Activated CD8-positive, alpha-beta memory T cell treated with anti-CD3 and anti-CD28 coated beads, Interleukin-2, amount 10 ng/mL, durations not matched to agents 7 days and 5 days (primary cell): ENCODE measurements at places on chromosomes 6 and 20.

DNA sequence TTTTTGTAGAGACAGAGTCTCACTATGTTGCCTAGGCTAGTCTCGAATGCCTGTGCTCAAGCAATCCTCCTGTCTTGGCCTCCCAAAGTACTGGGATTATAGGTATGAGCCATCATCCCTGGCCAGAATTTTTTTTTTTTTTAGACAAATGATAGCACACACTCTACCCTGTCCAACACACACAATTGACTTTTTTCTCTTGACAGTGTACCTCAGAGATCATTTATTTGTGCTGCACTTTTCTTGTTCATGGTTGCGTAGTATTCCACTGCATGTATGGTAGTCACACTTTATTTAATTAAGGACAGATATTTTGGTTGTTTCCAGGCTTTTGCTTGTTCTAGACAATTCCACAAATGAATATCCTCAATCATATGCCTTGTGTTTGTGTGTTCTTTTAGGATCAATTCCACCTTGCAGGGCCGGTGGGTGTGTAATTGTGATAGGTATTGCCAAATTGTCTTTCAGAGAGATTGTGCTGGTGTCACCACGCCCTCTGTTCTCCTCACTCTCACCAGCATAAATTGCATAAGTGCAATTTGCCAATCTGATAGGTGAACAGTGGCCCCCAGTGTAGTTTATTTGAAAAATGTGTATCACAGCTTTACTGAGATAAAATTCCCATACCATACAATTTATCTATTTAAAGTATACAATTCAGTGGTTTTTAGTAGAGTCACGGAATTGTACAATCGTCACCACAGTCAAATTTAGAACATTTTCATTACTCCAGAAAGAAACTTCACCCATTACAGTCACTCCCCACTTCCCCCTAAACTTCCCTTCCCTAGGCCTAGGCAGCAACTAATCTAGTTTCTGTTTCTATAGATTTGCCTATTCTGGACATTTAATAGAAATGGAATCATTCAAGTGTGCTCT lies 20.1 kb downstream of the SRC start:
- no peak for DNase-seq

DNA sequence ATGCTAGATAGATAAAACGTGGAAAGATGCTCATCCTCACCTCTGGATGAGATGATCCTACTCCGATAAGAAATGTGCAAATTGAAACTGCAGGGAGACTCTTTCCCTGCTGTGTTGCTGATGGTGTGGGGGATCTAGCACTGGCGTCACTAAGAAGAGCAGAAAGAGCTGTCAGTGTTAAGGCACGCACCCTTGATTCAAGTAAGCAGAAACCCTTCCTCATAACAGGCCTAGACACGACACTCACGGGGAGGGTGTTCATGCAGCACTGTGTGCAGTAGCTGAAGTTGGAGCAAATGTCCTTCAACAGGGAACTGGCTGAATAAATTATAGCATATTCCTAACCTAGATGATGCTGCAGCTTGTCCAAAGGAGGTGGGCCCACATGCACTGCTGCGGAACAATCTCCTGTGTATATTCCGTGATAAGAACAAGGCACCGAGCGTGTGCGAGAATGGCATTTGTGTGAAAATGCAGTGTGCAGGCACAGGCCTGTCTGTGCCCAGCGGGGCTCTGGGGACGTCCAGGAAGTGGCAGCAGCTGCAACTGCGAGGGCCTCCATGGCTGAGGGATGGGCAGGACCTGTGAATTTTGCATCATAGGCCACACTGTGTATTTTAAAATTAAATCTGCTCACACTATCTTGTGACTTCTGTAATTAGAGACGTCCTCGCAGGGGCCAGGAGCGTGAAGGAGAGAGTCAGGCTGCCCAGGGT lies 64.0 kb downstream of the TCP11 start:
- no peak for DNase-seq

DNA sequence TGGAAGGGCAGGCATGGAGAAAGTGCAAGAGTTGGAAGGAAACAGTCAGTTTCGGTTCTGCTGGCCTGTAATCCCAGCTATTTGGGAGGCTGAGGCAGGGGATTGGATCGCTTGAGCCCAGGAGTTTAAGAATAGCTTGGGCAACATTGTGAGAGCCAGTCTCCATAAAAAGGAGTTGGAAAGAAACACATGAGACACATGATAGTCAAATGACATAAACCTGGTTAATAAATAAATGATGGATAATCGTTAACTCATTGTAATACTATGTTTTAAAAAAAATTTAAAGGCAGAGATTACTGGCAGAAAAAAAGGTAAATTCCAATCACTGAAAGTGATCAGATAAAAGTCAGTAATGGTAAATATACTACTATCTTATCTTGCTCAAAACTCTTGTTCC lies 37.2 kb upstream of the PHACTR1 start:
- no peak for DNase-seq

- DNase-seq: no peak
These were observed 40.2 kb upstream of the FAM50B start for GRCh38 chr6:3808759-3809514.

DNA sequence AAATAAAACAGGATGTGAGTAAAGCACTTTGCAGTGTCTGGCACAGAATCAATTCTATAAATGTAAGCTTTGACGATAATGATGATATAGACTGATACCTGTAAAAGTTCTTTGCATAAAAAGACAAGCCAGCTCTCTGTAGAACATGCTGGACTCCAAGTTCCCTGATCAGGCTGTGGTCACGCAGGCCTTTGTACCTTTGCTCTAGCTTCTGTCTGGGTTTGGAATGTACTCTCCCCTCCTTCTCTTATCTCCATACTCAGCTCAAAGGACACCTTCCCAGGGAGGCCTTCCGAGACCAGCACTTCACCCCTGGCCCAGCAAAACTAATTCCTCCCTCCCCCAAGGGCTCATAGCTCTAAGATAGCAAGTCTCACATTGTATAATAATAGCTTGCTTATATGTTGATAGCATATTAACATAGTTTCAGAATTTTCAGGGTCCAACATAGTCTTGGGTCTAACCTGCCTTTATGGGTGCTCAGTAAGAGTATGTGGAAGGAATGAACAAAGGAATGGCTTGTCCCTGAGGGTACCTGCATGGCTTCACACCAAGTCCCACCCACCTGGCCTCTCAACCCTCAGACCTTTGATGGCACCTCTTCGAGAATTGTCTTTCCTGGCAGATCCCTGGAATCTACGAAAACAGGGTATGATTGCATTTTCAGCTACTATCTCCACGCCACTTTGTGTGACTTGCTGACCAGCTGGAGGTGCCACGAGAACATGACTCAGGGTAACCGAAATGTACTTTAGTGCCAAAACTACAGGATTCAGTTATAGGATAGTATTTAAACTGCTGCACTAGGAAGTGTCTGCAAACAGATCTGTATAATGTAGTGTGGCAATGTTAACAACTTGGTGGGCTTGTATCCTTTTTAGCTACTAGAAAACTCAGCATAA lies 41.7 kb upstream of the PIM1 start:
- no peak for DNase-seq

- peak; percentile 72 for DNase-seq
These were observed 38.0 kb downstream of the TMEM170B start for GRCh38 chr6:11575408-11576033.

GRCh38 chr20:5402903-5403531 lies 86.3 kb upstream of the PROKR2 start:
- peak; percentile 52 for DNase-seq

GRCh38 chr6:139422105-139423036 lies 47.9 kb upstream of the CITED2 start:
- no peak for DNase-seq

GRCh38 chr6:79094938-79095337 lies 16.9 kb upstream of the PHIP start:
- DNase-seq: no peak

- no peak for DNase-seq
These were observed 1.7 kb downstream of the HSF2 start for GRCh38 chr6:122401104-122401503.

DNA sequence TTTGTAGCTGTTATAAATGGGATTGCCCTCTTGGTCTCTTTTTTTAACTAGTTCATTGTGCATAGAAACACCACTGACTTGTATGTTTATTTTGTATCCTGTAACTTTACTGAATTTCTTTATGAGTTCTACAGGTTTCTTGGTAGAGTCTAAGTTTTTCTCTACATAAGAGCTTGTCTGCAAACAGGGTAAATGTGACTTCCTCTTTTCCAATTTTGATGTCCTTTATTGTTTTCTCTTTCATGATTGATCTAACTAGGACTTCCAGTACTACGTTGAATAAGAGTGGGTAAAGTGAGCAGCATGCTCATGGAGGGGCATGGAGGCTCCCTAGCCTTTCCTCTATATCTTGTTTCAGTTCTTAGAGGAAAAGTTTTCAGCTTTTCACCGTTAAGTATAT lies 3.0 kb upstream of the WFDC10A start:
- no peak for DNase-seq

DNA sequence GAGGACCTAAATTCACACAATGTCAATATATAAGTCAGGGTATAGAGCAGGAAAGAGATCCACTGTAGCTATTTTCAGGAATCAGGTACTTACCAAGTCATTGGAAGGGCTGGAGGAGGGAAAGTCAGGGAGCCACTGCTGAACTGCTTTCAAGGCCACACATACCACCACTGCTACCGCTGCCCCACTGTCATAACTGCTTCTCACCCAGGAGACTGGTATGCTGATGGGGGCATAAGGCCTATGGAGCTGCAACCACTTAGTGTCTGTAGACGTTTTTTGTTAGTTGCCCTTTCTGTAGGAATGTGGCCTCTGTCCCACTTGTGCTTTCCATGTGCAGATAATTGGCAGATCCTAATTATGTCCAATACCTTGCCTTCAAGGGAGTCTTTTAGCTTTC lies 5.4 kb downstream of the SMAP1 start:
- DNase-seq: no peak

- DNase-seq: no peak
These were observed 15.1 kb downstream of the TBC1D32 start for GRCh38 chr6:121319112-121319553.

DNA sequence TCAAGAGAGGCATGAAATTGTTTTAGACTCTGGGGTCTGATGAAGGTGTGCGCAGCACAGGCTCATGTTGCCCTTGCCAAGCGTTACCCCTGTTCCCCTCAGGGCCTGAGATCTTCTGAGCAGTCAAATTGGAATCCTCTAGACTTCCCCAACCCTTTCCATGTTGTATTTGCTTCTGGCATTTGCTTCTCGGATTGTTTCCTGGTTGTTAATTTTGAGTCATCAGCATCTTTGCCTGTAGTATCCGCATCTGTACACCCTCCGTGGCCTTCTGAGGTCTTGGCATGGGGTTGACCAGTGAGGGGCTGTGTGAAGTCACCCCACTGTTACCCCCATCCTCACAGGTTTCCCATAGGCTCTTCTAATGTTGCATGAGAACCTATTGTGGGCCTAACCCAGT lies 40.9 kb downstream of the SLC24A3 start:
- no peak for DNase-seq

DNA sequence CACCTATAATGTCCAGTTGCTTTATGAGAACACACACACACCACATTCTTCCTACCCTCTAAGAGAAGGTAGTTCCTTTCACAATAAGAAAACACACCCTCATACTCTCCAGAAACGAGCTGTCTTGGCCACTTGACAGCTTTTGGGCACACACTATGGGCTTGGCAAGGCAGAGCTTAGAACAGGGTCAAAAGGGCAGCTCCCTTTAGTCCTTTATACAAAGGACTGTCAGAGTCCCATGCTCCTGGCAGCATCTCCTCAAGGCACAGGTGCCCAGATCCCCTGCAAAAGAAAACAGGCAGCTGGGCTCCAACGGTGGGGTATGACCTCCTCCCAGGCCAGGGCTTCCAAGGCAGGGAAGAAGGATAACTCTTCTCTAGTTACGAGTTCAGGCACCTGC lies 4.9 kb upstream of the LYRM2 start:
- no peak for DNase-seq

GRCh38 chr6:151211075-151211474 lies 28.7 kb upstream of the AKAP12 start:
- DNase-seq: no peak
